Stimulated activated CD4-positive, alpha-beta T cell treated with anti-CD3 and anti-CD28 coated beads, Interleukin-15, amount 100 ng/mL, for 1 hour (primary cell): ENCODE measurements at places on chromosomes 3 and 15.

DNA sequence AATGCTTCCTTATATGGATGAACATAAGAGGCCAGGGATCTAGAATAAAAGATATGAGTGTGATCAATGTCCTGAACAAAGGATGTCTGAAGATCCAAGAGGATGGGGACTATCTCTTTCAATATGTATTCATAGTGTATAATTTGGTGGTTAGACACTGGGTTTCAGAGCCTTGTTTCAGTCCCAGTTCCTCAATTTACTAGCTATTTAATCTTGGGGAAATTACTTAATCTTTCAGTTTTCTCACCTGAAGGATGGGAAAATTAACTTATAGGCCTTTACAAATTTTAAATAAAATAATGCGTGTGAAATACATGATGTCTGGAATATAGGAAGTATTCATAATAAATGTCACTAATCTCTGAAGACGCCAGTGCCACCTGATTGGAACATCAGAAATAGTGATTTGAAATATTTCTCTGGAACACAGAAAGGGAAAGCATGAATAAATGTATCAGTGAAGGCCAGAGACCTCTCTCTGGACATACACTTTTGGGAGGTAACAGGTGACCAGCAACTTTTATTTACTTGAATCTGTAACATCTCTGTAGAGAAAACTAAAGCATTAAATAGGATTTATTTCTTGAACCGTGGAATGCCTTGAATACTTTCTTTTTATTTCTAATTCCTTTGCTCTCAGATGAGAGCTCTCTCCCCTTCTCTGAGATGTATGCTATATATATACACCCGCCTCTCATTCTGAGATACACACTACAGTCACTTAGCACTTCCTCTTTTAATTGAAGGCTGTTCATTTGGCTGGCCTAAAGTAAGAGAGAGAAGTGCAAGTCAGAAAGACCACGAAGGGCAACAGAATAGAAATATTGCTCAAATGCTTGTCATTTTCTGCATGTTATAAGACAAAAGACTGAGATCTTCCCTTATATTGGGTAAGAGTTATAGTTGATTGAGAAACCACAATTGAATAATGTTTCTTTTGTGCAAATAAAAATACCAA lies 407.1 kb downstream of the LSAMP start:
- DNase-seq = no peak

- DNase-seq = no peak
Measured at GRCh38 chr3:131699001-131699400, 196.2 kb upstream of the MRPL3 start.

DNA sequence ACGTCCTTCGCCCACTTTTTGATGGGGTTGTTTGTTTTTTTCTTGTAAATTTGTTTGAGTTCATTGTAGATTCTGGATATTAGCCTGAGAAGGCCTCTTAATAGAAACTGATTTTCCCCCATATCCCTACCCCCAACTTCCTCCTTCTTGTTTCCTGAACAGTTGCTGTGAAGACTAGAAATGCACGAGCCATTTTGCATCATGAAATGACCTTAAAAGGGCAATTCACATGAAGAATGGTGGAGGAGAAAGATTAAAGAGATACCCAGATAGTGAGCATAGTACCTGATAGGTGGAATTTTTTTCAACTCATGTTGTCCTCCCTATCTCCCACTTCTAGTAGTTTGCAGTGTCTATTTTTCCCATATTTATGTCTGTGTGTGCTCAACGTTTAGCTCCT lies 55.2 kb upstream of the KCNH8 start:
- DNase-seq = no peak

DNA sequence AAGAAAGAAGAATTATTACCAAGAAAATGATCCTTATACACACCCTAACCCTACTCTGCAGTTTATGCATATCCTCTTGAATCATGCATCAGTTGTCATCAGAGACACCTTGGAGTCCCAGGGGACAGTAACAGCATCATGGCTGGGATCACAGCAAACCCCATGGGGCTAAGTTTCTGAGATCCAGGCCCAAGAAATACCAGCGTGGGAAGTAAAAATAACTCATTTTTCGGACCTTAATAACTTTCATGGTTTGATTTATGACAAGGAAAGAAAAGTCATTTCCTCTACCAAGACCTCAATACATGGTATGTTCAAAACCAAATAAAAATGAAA lies 38.8 kb upstream of the B3GNT5 start:
- no peak for DNase-seq

DNA sequence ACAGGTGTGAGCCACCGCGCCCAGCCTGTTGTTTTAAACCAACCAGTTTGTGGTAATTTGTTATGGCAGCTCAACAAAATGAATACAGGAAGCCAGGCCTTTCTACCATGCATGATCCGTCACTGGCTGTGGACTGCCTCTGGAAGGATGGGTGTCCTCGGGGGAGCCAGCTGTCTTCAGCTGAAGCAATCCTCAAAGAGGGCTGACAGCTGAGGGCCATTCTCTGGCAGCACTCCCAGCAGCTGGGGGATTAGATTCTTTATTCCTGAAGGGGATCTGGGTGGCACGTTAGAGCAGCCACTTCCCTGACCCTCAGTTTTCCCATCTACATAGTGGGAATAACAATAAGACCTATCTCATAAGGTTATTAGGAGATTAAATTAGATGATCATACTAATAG lies 24.4 kb downstream of the POLR2M start:
- no peak for DNase-seq

- no peak for DNase-seq
Measured at GRCh38 chr15:53693729-53694475, 65.6 kb downstream of the WDR72 start.
